A172 (cell line): ENCODE measurements at places on chromosomes 3 and 15. TPM values are rescaled to one million over a fixed set of nuclear protein-coding genes. Genes with fewer than 3 reads are reported as not detected.

USP13 gene
- 13.8 and 16.9 TPM in 2 replicates for total RNA-seq

OCA2 gene
- not detected in 2 replicates for total RNA-seq

CCR8 gene
- not detected in 2 replicates for total RNA-seq

SEC11A gene
- total RNA-seq, result 262 and 270 TPM in 2 replicates

- DNase-seq, result no peak
Measured at GRCh38 chr3:127087441-127087840, 104.5 kb downstream of the PLXNA1 start.

GRCh38 chr3:173089283-173089682 is 51.8 kb downstream of the SPATA16 start:
- no peak for DNase-seq

DNA sequence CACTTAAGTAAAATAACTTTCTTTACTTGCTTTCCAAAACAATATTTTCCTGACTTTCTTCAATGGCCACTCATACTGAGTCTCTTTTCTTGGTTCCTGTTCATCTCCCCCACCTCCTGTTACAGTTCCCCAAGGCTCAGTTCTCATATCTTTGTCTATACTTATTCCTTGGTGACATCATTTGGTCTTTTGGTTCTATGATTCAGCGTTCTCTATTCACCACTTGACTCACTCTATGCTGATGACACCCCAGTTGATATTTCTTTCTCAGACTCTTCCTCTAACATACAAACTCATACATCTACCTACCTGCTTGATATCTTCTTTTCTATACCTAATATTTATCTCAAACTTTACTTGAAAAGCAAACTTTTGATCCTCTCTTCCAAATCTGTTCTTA is 85.0 kb upstream of the P3H2 start:
- peak; percentile 52 for DNase-seq

GRCh38 chr15:70039917-70040316 is 57.8 kb downstream of the TLE3 start:
- no peak for DNase-seq

GRCh38 chr3:105473521-105474223 is 107.0 kb downstream of the ALCAM start:
- DNase-seq, result peak; percentile 14

DNA sequence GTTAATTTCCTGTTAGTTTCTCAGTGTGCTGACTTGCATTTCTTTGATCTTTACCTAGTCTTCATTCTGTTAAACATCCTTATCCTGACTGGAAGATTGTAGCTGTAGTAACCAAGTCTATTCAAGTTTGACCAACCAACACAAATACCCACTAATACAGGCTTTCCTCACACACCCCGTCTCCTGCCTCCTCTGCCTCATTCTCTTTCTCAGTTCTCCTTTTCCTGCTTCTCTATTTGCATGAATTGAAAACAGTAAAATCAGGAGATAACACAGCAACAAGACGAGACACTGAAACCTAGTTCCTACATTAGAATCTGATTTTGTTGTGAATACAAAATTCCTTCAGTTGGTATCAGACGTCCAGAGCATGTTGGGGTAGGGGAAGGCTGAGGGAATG is 116.9 kb upstream of the ARPP21 start:
- DNase-seq, result no peak

- no peak for DNase-seq
Measured at GRCh38 chr3:87329065-87329464, 52.7 kb upstream of the POU1F1 start.
